ENCODE measurements at places on chromosomes 5 and 9.

DNA sequence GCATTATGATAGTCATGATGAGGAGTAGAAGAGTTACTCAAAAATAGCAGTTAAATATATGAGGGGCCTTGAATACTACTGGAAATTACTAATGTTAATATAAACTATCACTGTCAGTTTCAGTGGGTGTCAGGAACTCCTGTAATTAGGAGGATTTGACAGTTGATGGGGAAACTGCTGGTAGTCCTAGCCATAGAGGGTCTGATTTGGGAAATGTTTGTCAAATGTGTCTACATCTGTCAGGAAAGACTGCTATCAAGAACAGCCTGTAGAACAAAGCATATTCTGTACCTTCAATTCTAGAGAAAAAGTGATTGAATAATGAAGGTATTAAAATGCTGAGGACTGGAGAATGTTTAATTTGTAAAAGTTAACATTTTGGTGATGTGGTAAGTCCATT, 567.9 kb downstream of the CDH9 start:
- no peak for DNase-seq

- no peak for DNase-seq
Observed at GRCh38 chr5:103605277-103605676, 42.7 kb upstream of the NUDT12 start.

GRCh38 chr9:136886610-136887597, 588 bp downstream of the TRAF2 start:
- no peak for DNase-seq

DNA sequence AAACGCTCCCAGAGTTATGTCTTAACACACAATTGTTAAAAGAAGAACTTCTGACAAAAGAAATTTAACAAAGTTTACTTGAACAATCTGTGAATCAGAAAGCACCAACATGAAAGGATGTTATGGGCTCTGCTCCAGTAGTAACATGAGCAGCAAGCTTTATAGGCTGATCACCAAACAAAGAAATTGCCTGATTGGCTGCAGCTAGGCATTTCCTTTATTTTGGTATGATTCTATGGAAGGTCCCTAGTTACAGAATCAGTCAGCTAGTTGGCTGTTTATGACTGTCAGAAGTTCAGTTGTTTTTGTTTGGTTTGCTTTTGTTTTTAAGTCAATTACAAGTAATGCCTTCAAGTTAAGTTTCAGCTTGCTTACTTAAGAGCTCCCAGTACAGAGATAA, 102.4 kb upstream of the SMC2 start:
- DNase-seq: no peak

GRCh38 chr9:115815786-115816185, 337.8 kb upstream of the PAPPA start:
- no peak for DNase-seq

DNA sequence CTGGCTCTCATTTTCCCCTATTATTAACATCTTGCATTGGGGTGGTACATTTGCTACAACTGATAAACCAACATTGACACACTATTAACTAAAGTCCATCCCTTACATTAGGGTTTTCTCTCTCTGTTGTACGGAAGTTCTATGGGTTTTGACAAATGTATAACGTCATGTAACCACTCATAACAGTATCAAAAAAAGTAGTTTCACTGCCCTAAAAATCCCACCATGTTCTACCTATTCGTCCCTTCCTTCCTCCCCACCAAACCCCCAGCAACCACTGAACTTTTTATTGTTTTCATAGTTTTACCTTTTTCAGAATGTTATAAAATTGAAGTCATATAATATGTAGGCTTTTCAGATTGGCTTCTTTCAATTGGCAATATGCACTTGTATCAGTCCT, 40.1 kb downstream of the MLLT3 start:
- DNase-seq: no peak

DNA sequence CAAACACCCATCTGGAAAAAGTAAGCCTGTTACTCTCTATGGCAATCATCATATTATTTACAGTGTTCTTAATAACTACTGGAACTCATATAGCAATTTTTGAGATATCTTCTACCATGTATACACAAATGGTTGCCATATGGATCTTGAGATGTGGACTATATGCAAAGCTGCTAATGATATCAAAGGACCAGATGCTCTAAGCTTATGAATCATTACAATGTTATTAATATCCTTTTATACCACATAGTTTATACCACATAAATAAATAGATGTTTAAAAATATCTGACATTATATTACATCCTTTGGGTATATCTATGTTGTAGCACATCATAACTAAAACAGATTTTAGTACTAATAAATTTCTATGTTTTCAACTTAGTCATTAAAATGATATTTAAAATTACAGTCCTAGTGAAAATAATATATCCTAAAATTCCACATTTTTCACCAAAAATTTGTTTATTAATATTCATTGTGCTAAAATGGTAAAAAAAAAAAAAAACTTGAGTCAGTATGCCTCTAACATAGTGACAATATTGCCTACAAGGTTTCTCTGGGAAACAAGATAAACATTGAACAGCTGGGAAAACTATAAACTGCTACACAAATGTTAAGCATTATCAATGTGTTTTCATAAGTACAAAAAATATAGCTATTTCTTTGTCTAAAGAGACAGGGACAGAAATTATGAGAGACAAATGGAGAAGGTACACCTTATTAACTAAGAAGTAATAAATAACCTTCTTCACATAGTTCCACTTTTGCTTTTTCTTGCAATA, 85.5 kb downstream of the DTWD2 start:
- DNase-seq: no peak

GRCh38 chr5:85670417-85670816, 947.3 kb upstream of the COX7C start:
- DNase-seq: no peak

DNA sequence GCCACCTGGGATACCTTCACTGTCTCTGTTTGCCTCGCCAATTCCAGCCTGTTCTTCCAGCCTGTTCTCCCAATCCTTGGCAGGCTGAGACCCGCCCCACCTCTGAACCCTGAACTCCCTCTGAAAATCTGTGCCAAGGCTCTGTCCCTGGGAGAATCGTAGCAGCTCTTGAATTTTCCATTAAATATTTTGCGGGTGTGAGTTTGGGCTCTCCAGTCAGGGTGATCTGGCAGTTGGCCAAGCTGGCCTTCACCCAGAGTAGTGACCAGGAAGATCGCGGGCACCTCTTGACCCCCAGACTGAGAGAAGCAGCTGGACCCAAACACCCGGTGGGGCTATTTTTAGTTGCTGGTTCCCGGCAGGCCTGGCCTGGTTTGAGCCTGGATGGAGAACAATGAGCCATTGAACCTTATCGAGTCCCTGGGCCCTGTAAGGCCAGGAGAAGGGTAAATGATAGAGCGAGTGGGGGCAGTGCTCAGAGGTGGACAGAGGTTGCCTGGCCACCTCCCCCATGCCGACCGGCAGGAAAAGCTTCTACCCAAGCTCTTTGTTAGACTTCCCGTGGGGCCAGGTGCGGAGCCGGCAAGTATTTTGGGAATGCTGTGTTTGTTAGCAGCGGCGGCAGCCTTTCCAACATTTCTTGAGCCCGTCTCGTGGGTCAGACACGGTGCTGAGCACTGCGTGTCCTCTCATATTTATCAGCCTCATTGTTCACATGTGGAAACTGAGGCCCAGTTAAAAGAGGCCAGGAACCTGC, 146.2 kb downstream of the RGS3 start:
- no peak for DNase-seq

GRCh38 chr9:119652931-119653330, 283.7 kb upstream of the BRINP1 start:
- DNase-seq: no peak

DNA sequence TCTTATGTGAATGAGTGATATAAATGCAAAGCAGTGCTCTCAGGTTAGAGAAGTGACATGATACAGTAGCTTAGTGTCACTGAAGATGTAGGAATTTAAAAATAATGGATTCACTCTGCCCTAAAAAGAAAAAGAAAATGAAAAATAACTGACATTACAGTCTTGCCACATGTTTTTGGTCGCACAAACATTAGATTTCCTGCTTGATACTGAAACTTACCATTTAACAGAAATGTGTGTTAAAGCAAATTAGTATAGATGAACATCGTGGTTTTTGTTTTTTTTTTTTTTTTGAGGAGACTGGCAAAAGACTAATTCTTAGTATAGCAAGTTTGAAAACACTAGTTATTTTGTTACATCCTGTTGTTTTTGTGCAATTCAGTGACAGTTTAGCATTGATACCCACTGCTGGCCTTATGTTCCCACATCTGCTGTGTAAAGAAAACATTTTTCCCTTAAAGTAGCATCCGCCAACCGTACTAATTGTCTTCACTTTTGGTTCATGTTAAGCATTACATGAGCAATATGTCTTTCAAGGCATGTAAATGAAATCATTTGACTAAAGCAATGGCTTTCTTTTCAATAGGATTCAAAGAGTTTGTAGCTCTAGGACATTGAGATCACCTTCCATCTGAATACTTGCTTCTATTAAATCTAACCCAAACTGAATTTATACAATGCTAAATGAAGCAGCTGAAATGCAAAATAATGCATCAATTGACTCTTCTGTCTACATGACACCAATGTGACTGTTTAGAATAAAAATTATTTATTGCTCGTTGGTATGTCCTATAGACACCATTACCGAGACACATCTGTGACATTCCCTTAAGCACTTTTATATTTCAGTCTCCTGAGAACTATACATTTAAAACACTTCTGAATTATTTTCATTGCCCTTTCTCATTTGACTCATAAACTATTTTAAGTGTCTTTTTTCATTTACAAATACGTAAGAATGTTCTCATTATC, 859.1 kb downstream of the MAT2B start:
- DNase-seq: no peak

DNA sequence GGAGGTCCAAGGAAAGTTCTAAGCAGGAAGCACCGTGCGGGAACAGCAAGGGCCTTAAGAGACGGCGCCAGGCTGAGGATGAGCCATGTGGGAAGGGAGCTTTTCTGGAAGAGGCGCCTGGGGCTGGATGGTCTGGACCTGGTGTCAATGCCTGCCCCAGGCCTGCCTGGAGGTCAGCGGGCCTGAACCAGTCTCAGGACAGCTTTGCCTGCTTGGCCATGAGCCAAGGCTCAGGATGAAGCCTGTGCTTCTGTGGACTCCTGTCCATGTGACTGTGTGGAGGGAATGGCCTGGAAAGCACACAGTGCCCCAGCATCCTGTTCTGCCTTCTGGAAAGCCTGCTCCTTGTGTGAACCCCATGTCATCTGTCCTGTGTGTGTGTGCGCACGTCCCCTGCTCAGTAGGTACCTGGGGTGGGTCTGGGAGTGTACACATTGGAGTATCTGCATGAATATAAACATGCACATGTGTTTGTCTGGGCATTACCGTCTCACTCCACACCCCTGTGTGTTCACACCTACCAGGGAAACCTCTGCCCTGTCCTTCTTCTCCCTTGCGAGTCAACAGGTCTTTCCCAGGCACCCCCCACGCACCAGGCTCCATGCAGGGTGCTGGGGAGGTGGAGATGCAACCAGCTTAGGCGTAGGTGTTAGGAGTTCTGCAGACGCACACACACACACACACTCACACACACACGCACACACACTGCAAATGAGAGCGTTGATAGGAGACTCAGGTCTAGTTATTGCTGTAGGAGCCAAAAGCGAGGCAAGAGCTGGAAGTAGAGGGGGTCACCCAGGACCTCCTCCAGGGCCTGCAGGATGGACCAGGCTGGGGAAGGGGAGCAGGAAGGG, 24.8 kb downstream of the DAB2IP start:
- no peak for DNase-seq

DNA sequence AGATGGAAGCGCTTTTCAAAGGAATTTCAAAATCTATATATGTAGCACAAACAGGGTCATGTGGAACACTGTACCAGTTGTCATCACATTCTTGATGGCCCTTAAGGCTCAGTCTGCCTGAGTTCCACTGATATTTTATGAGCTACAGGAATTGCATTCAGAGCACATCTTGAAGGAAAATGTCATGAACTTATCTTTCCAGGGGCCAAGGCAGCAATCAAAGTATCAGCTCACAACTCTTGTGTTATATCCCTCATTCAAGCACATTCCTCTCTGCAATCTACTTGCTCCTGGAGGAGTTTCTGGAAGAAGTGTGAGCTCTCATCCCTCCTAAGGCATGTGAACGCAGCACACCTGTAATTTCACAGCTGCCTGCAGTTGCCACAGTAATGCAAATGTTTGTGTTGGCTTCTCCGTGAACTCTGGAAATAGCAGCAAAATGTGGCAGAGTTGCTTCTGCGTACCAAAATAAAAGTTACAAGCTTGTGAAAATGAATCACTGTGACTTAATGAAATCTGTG, 89.7 kb upstream of the EQTN start:
- DNase-seq: no peak

DNA sequence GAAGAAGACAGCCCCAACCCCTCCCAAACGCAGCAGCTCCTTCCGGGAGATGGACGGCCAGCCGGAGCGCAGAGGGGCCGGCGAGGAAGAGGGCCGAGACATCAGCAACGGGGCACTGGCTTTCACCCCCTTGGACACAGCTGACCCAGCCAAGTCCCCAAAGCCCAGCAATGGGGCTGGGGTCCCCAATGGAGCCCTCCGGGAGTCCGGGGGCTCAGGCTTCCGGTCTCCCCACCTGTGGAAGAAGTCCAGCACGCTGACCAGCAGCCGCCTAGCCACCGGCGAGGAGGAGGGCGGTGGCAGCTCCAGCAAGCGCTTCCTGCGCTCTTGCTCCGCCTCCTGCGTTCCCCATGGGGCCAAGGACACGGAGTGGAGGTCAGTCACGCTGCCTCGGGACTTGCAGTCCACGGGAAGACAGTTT, 12.5 kb downstream of the QRFP start:
- no peak for DNase-seq

DNA sequence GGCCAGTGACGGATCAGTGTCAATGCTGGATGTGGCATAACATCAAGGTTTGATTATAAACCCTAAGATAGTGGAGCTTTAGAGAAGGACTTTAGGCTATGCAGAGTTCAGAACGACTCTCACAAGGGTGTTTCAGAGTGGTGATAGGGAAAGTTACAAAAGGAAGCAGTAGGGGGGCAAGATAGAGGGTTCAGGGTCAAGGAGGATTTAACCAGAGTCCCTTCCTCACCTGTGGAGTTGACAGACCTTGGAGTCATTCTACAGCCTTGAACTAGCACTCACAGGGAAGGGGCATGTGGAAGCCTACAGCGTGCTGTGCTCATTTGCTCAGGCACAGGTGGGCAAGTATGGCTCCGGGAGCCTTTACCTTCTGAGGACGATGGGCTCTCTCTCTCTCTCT, 7.9 kb downstream of the DMRT1 start:
- DNase-seq: no peak

Measured in fibroblast of skin of scalp (primary cell).